Body of pancreas (tissue), 4 donors: ENCODE measurements at places on chromosomes 4 and X. TPM values are rescaled to one million over a fixed set of nuclear protein-coding genes. Genes with fewer than 3 reads are reported as not detected.
A peak's percentile ranks its signal among the peaks of the same experiment; 100 is the strongest.

DNA sequence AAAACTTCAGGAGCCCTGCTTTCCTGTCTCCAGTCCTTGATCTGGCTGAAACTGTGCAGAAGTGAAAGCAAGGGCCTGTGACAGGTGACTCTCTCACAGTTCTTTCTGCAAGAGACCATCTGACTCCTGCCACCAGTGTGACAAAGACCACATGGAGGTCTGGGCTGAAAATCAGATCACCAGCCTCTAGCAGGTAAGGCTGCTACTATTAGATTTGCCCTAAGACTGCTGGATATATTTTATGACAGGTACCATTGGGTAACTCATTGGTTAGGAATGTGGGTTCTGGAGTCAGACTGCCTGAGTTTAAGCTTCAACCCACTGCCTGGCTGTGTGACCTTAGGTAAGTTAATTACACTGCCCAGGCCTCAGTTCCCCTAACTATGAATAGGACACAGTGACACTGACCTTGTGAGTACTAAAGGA, 163.3 kb upstream of the SLC7A11 start:
- DNase-seq: no peak
- peak overlapping the region; percentile 42 for H3K27ac ChIP-seq
- H3K27me3 ChIP-seq: no peaks in the 10 kb centered on the region
- no peak overlapping the region for H3K4me3 ChIP-seq
- peaks cover 25% of the 10 kb centered on the region for H3K4me1 ChIP-seq
- no peaks in the 10 kb centered on the region for H3K36me3 ChIP-seq

DNA sequence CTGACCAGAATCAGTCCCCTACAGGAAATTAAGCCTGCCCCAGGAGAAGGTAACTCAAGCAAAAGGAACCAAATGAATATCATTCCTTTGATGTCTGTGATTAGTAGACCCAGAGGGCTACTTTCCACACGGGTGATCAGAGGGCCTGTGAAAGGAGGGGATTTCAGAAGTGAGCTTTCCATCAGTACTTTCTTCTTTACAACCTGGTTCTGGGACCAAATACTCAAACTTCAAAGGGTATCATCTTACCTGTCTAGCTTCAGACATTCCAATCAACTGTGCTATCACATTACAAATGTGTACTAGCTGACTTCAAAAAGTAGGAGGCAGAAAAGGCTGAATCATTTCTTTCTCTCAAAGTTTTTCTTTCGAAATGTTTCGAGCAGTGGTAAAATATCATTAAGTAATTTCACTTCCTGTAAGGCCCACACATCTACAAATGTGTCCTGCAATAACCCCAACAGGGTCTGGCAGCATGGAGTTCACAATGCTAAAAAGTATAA, 23.9 kb downstream of the ACSL4 start:
- H3K36me3 ChIP-seq: no peaks in the 10 kb centered on the region
- H3K4me1 ChIP-seq: no peaks in the 10 kb centered on the region
- H3K4me3 ChIP-seq: no peak overlapping the region
- no peak for DNase-seq
- no peak overlapping the region for H3K27ac ChIP-seq

Gene ZNF711
- total RNA-seq: 5.6 TPM

DNA sequence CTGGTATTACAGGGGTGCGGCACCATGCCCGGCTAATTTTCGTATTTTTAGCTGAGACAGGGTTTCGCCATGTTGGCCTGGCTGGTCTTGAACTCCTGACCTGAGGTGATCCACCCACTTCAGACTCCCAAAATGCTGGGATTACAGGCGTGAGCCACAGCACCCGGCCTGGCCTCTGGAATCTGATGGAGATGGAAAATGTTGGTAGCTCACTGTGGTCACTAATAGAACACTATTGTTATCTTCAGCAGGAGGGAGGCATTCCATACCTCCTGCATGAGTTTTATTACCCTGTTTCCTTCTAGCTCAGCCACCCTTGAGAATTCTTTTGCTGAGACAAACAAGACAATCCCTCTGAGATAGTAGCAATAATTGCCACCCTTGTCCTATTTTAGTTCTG, 105.0 kb downstream of the SHROOM3 start:
- no peaks in the 10 kb centered on the region for H3K36me3 ChIP-seq
- peaks cover 25% of the 10 kb centered on the region for H3K4me1 ChIP-seq
- no peak for DNase-seq

Gene GAGE12H
- not detected for total RNA-seq

Gene DIAPH2
- total RNA-seq: 15.2 TPM

DNA sequence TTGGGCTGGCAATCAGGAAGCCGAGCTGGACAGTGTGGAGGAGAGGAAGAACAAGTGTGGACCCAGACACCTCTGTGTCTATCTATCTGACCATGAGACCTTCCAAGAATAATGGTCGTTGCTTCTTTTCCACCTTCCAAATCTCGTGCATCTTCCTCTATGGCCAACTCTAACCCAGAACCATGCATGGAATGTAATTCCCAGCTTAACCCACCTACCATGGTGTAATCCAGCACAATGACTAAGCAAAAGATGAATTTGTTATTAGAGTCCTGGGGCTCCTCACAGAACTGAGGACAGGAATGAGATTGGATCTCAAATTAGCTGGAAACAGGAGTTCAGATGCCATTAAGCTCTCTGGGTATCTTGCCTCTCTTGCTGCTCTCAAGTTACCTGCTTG, 17.4 kb upstream of the TMEM184C start:
- no peaks in the 10 kb centered on the region for H3K36me3 ChIP-seq
- DNase-seq: no peak
- H3K4me3 ChIP-seq: no peak overlapping the region
- no peaks in the 10 kb centered on the region for H3K27me3 ChIP-seq
- H3K4me1 ChIP-seq: peaks cover 14% of the 10 kb centered on the region

DNA sequence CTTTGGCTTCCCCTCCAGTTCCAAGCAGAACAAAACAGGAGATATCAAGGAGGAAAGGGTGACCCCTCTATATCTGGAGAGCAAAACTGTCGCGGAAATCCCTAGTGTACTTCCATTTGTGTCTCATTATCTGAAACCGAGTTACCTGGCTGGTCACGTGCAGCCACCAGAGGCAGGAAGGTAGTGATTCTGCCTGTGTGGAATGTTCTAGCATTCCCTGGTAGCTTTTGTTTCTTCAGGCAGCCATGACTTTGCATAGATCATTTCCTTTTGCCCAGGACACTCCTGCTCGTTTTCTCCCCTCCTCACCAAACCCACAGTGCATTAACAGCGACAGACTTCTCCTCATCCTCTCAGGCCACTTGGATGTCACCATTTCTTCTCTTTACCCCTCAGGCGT, 107.9 kb downstream of the PTTG2 start:
- DNase-seq: no peak
- peak overlapping the region; percentile 73 for H3K27ac ChIP-seq
- H3K4me3 ChIP-seq: no peak overlapping the region
- H3K27me3 ChIP-seq: no peaks in the 10 kb centered on the region
- no peaks in the 10 kb centered on the region for H3K36me3 ChIP-seq

- H3K36me3 ChIP-seq: no peaks in the 10 kb centered on the region
- H3K27me3 ChIP-seq: no peaks in the 10 kb centered on the region
- H3K27ac ChIP-seq: no peak overlapping the region
These were observed 13.7 kb downstream of the WDFY3 start for GRCh38 chr4:84952776-84953175.

Gene RAB39B
- total RNA-seq: not detected

Gene TIMM8A
- 5.3 TPM for total RNA-seq

Gene LGI2
- total RNA-seq: 0.78 TPM

Gene GAGE12F
- not detected for total RNA-seq

Gene GBA3
- total RNA-seq: 0.26 TPM

DNA sequence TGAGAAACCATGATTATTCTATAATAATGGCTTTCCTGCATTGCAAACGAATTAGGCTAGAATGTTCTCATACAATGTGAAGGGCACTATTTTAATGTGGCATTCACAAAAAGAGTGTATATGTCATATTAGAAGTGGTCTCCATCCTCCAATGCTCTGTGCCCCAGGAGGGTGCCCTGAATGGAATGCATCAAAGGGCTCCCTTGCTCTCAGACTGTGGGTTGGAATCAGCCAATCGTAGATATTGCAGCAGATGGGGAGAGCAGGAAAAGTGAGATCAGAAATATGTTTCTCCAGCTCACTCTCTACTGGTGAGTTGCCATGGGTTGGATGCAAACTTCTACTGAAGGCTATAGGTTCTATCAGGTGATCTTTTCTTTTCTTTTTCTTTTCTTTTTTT, 11.9 kb upstream of the NSUN7 start:
- H3K36me3 ChIP-seq: no peaks in the 10 kb centered on the region
- no peak overlapping the region for H3K4me3 ChIP-seq
- no peak overlapping the region for H3K27ac ChIP-seq
- H3K4me1 ChIP-seq: no peaks in the 10 kb centered on the region

Gene USP17L5
- total RNA-seq: not detected

DNA sequence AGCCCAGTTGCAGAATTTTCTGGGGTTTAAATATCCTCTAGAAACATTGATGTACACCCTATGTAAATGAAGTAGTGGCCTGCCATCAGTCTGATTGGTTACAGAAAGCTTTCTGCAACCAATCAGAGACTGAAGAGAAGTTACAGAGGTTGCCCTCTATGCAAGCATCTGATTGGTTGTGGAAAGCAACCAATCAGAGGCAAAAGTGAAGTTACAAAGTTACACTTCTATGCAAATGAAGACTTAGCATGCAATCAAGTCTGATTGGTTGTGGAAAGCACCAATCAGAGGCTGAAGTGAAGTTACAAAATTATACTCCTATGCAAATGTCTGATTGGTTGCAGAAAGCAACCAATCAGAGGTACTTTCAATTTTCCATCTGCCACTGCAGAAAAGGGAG, 51.9 kb upstream of the USP9X start:
- no peak for DNase-seq
- no peaks in the 10 kb centered on the region for H3K4me1 ChIP-seq
- H3K4me3 ChIP-seq: no peak overlapping the region
- no peaks in the 10 kb centered on the region for H3K27me3 ChIP-seq
- H3K27ac ChIP-seq: no peak overlapping the region

- no peak for DNase-seq
- H3K4me3 ChIP-seq: no peak overlapping the region
- H3K27me3 ChIP-seq: no peaks in the 10 kb centered on the region
- no peaks in the 10 kb centered on the region for H3K4me1 ChIP-seq
These were observed 174.0 kb upstream of the TENT5D start for GRCh38 chrX:80246271-80246670.

DNA sequence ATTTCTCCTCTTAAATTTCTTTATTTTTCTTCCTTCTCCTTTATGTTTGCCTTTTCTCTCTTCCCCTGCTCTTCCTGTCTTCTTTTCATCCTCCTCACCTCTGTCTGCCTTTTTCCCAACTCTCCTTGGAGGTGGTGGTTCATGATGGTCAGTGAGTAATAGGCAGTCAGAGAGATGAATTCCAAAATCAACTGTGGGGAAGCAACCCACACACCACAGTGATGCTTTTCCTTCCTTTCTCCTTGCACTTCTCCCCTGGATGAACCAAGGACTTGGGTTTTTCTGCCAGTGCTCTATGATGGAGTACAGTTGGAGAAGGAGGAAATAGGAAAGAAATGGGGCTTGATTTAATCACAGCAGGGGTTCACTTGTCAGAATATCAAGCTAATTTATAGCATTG, 153.8 kb downstream of the DCK start:
- no peaks in the 10 kb centered on the region for H3K4me1 ChIP-seq
- H3K4me3 ChIP-seq: no peak overlapping the region
- no peaks in the 10 kb centered on the region for H3K27me3 ChIP-seq
- no peak overlapping the region for H3K27ac ChIP-seq
- no peaks in the 10 kb centered on the region for H3K36me3 ChIP-seq

Gene EVC2
- total RNA-seq: 8.6 TPM

Gene DCK
- total RNA-seq: 7.3 TPM

Gene PDZD4
- total RNA-seq: 1.6 TPM

Gene FATE1
- total RNA-seq: not detected

DNA sequence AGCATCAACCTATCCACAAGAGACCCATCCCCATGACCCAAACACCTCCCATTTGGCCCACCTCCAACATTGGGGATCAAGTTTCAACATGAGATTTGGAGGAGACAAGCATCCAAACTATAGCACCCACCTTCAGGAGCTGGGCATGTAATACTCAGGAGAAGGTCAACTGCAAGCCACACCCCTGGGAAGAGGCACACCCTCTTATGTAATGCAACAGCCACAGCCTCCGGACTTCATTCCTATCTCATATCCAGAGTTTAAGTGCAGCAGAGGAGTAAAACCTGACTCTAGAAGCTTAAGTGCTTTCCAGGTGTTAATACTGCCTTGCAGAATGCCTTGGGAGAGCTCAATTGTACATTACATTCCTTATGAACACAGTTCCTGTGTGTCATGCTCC, 197.4 kb downstream of the PTTG2 start:
- no peaks in the 10 kb centered on the region for H3K27me3 ChIP-seq
- peaks cover 61% of the 10 kb centered on the region for H3K4me1 ChIP-seq
- DNase-seq: peak; percentile 48
- no peak overlapping the region for H3K4me3 ChIP-seq
- no peaks in the 10 kb centered on the region for H3K36me3 ChIP-seq

DNA sequence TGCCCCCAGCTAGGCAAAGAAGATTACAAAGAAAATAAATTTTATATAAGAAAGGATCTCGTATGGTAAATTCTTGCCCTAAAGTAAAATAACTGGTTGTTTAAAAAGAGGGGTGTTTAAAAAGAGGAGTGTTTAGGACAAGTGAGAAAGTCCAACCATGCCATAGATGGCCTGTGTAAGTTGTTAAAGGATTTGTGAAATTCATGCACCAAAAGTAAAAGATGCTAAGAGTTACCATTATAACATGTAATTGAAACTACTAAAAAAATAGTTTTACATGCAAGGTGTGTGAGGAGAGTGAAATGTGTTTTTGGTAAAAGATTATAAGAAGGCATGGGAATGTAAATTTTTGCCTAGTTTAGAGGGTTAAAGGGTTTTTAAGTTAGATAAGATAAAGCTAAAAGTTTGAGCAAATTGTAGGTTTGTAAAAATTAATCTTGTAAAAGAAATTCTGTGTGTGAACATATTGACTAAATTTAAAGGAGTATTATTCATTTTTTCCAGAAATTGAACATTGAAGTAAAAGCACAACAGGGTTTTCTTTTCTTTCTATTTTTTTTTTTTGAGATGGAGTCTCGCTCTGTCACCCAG, 20.1 kb downstream of the HTT-AS start:
- no peak for DNase-seq
- H3K27ac ChIP-seq: no peak overlapping the region
- H3K4me1 ChIP-seq: no peaks in the 10 kb centered on the region
- no peaks in the 10 kb centered on the region for H3K27me3 ChIP-seq

DNA sequence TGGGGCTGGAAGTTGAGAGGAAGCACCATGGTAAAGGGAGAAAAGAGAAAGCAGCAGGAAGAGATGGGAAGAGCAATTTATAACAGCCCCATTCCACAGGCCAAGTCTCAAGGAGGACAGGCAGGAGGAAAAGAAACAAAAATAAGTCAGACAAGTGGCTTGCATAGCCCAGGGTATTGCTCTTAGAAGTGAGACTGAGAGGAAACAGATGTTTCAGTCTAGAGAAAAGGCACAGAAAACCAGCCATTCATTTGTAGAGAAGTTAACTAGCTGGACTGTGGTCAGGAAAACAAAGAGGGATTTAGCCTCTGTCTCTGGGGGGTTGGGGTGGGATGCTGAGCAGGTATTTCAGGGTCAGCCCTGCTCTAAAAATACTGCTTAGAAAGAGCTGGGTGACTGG, 175.0 kb upstream of the ARHGEF9 start:
- peaks cover 38% of the 10 kb centered on the region for H3K4me1 ChIP-seq
- no peak overlapping the region for H3K27ac ChIP-seq
- H3K4me3 ChIP-seq: no peak overlapping the region
- no peaks in the 10 kb centered on the region for H3K27me3 ChIP-seq
- no peaks in the 10 kb centered on the region for H3K36me3 ChIP-seq

GRCh38 chr4:95045429-95045828, 287.7 kb downstream of the BMPR1B start:
- H3K27me3 ChIP-seq: no peaks in the 10 kb centered on the region
- H3K36me3 ChIP-seq: no peaks in the 10 kb centered on the region
- H3K4me3 ChIP-seq: no peak overlapping the region
- DNase-seq: no peak
- no peak overlapping the region for H3K27ac ChIP-seq
- H3K4me1 ChIP-seq: no peaks in the 10 kb centered on the region
